AG04450 (cell line): ENCODE measurements at places on chromosomes 6 and 20. TPM values are rescaled to one million over a fixed set of nuclear protein-coding genes. Genes with fewer than 3 reads are reported as not detected.

The C6orf141 gene
- polyA plus RNA-seq = not detected in 2 replicates

DNA sequence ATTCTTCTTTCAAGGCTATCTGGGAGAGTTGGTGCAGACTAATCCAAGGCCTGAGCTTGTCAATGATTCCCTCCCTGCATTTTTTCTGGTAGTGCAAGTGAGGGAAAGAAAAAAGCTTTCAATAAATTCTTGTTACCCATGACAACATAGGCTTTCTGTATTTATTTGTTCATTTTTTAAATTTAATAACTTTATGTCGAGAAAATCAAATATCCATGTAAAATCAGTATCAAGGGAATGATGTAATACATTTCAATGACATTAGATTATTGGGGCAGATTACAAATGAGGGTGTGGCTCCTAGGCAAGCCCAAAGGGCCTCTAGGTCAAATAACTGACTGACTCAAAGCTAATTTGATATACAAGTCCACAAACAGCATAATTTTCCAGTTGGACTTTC, 104.0 kb downstream of the GJA1 start:
- DNase-seq = no peak

- no peak for DNase-seq
Measured at GRCh38 chr6:149503872-149504271, 19.1 kb upstream of the ZC3H12D start.

- no peak for DNase-seq
Measured at GRCh38 chr6:53244958-53245357, 96.3 kb upstream of the GCM1 start.

DNA sequence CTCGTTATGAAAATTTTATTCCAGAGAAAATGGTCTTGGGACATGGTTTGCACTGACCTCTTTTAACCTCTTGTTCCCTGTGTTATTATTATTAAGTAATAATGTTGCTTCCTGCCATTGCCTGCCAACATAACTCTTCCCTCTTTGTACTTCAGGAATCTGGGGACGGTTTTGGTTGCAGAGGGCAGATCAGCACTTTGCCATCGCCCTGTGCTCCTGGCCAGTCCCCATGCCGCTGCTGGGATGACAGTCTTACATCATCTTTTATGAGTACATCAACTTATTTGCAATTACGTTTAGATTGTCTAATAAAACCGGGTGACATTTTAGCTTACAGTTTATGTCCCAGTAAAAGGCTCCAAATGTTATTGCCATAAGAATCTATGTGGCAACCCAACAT, 157.2 kb downstream of the CDH26 start:
- DNase-seq = no peak

DNA sequence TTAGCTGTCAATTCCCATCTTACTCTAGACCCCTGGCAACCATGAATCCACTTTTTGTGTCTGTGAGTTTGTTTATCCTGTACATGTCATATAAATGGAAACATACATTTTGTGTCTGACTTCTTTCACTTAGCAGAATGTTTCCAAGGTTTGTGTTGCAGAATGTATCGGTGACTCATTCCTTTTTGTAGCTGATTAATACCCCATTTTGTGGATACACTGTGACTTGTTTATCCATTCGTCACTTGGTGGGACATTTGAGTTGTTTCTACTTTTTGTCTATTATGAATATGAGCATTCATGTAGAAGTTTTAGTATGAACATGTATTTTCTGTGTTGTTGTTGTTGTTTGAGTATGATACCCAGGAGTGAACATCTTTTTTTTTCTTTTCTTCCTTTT, 21.4 kb downstream of the CDYL start:
- DNase-seq = no peak

GRCh38 chr6:163741743-163742363, 327.3 kb downstream of the QKI start:
- no peak for DNase-seq

- no peak for DNase-seq
Measured at GRCh38 chr6:140537211-140537610, 1162.8 kb upstream of the CITED2 start.
